ENCODE measurements at places on chromosomes 7 and 10.
A peak's percentile ranks its signal among the peaks of the same experiment; 100 is the strongest.

- no peak for DNase-seq
These were observed 40.0 kb upstream of the BAMBI start for GRCh38 chr10:28637346-28637745.

DNA sequence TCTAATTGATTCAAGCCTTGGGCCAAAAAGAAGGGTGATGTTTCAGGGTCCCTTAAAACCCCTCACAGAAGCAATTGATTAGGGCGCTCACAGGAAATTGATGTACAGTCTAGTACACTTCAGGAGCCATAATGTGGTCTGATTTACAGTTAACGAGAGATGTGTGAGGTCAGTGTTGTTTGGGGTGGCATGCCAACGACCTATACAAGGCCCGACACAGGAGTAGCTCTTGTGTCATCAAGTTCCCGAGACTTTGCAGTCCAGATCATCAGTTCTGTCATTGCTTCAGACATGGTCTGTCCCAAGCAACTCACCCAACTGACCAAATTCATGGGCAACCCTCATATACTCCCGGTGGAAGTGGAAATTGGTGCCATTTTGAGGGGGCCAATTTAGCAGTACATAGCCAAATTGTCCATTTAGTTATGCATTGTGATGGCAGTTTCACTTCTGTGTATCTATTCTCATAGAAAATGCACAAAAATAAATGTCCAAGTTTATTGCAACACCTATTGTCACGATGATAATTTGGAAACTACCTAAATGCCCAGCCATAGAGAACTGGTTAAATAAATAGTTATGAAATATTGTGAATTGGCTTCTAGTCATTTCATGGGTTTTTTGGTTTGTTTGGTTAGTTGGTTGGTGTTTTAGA lies 18.0 kb upstream of the ARID5B start:
- DNase-seq = no peak

DNA sequence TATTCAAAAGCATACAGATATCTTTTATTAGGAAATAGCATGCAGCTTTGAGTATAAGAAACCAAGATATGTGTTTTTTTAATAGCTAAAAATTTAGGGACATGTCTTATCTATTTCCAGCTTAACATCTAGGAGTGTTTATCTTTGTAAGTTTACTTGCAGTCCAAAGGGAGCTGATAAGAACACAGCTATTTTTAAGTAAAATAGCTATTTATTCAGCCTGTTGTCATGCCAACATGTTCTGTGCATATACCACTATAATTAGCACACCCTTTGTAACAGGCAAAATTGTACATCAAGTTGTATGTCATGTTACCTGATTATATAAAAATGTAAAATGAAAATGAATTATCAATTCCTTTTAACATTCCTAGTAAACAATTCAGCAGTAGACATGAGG lies 29.6 kb downstream of the FAM133B start:
- DNase-seq = no peak

DNA sequence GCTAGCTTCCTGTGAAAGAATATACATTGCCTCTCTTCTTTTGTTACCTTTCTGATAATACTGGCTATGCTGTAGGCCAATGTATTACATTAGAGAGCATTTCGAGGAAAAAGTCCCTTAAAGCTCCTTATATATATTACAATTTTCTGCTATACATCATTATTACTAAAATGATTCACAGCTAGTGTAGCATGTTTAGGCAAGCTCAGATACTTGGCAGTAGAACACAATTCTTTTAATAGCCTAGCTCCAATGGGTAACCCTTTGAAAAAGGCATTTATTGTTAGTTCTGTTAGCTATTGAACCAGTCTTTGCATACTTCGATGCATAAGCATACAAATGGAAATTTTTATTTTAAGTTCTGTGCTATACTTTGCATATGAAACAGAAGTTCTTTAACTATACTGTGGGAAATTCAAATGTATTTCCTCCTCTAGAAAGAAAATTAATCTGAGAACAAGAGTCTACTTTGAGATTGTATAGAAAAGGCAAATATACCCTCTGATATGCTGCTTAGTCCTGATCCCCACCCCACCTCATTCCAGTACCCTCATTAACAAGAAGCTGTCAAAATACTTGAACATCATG lies 55.6 kb upstream of the SKAP2 start:
- no peak for DNase-seq

- no peak for DNase-seq
These were observed 78.6 kb downstream of the TMEM270 start for GRCh38 chr7:73939528-73939927.

DNA sequence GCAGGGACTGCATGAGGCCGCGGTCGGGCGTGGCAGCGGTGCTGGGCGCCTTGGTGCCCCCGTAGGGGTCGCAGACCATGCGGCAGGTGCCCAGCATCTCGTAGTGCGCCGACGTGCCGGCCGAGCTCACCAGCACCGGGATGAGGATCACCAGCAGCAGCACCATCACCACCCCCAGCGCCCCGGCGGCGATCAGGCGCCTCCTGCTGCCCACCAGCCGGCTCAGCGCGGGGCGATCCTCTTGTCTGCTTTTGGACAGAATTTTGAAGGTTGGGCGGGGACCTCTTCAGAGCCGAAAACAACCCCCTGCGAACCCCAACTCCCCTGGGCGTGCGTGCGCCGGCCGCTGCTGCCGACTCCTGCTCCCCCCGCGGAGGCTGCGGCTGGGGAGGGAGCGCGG lies 779 bp downstream of the C1QL3 start:
- no peak for DNase-seq

- no peak for DNase-seq
These were observed 15.6 kb downstream of the DPYSL4 start for GRCh38 chr10:132202070-132202970.

DNA sequence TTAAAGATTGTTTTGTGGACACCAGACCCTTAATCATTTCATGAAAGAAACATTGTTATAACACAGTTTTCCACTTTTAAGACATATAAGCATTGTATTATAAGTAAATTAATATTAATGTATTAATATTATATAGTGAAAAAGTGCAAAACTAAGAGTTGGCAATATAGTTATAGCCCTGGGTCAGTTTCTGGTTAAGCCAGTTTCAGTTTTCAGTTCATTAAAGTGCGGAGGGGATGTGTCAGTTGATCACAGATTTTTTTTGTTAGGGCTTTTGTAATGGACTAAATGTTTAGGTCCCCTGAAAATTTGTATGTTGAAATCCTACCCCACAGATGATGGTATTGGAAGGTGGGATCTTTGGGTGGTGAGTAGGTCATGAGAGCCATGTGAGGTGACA lies 45.7 kb upstream of the GPR37 start:
- no peak for DNase-seq

- DNase-seq = peak; percentile 27
These were observed 608 bp downstream of the HHEX start for GRCh38 chr10:92690211-92690914.

GRCh38 chr7:8913682-8914081 lies 480.3 kb downstream of the NXPH1 start:
- no peak for DNase-seq

All from foreskin melanocyte (primary cell).